ENCODE measurements at places on chromosomes 2 and 18.

DNA sequence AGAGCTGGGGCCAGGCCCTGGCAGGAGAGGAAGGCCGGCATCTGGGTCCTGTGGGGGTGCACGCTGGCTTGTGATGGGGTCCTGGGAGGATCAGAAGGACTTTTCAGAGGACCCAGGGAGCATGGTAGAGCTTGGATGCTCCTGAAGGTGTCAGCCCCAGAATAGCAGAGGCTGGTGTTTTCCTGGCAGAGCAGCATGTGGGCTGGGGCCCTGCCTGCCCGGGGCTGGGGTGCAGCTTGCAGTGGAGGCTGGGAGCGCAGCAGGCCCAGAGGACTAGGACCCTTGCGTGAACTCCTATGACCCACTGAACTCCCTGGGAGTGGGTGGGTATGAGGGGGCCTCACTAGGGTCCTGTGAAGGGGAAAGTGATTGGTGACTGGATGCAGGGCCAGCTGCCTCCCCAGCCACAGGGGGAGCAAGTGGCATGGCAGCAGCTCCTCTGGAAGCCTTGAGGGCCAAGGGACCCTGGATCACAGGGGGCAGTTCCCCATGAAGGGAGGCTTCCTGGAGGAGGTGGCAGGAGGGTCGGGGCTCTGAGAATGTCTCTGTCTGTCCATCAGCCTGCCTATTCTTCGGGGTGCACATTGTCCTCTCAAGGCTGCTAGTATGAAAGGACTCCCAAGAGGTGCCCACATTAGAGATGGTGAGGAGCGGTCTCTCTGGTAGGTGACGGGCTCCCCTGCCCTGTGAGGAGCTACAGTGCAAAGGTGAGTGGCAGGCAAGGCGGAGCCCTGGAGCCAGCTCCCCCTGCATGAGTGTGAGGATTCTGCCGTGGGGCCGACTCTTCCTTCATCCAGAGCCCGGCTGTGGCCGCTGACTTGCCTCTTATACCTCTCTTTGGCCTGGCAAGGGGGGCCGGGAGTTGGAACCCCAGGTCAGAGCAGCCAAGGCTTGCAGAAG is 249.0 kb downstream of the DYSF start:
- no peak for DNase-seq

DNA sequence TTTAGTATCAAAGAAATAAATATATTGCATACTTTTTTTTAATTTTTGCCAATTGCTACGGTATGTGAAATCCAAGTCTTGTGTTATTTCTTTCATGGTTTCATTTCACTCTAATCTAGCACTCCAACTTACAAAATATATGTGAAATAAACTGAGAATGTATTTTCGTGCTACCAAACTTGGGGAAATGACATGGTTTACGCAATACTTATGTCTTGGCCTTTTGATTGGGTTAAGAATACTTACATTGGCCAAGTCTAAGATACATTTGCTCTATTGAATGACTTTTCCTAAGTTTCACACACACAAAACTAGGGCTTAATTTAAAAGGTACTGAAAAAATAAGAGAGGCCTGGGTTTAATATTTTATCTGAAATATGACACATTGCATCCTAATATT is 80.5 kb downstream of the VRK2 start:
- DNase-seq = no peak

DNA sequence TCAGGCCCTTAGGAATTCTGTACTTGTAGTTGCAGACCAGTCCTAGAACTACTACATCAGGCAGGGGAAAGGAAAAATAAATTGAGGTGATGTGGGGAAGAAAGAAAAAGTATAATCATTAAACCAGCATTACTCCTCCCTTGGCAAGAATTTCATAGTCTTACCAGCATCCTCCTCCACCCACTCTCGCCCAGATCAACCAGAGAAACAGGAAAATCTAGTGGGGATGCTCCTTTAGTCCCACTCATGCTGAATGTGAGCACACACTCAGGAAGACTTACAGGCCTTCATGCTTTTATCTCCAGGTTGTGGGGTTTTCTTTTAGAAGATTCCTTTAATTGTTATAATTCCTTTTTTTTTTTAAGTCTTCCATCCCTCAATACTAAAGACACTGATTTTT is 129.3 kb upstream of the CCDC150 start:
- DNase-seq = no peak

DNA sequence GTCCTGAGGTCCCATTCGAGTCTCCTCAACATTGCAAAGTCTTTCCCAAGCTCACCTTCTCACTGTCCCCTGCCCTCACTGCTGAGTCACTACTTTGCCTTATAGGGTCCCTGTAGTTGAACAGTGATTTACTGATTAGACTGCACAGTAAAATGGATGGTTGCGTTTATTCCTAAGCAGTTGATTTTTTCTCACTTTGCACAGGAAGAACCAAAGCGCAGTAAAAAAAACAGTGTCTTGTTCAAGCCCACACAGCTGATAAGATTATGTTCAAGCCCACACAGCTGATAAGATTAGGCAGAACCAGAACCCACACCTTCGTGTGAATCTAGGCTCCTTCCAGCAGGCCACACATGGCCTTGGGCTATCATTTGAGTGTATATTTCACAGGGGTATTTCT is 215.3 kb upstream of the COPS8 start:
- no peak for DNase-seq

DNA sequence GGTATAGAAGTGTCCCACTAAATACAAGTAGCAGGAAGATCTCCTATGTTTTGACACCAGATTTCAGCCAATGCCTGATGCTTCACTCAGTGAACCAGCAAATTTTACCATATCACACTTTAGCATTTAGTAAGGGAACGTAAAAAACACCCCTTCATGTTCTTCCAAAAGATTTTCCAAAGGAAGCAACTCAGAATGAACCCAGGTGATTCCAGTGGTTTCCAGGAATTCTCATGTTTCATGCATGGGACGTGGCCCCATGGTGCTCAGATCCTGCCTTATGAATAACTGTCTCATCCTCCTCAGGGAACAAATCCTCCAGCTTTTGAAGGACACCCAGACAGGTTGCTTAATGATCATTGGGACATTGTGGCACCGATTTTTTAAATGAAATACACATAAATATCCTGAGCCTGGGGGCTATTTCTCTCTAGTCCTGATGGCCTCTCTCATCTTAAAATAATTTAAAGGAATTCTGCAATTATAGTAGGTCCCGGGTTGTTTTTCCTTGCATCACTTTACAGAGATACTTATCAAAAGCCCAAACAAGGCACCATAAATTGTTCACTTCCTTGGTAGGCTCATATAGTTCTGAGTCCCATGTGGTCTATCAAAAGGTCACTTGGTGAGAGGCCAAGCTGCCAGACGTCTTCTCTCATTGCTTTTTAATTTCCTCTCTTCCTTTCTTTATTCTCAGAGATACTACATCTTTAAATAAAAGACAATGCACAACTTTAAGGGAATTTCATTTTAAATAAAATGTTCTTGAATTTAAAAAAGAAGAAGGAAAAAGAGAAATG is 261.0 kb downstream of the ZNF516 start:
- DNase-seq = no peak

- no peak for DNase-seq
These were observed 639.1 kb upstream of the SLC39A10 start for GRCh38 chr2:195017890-195018289.

GRCh38 chr18:51712821-51713220 is 515.3 kb upstream of the MEX3C start:
- no peak for DNase-seq

- no peak for DNase-seq
These were observed 214.4 kb upstream of the SLC39A10 start for GRCh38 chr2:195442458-195443175.

DNA sequence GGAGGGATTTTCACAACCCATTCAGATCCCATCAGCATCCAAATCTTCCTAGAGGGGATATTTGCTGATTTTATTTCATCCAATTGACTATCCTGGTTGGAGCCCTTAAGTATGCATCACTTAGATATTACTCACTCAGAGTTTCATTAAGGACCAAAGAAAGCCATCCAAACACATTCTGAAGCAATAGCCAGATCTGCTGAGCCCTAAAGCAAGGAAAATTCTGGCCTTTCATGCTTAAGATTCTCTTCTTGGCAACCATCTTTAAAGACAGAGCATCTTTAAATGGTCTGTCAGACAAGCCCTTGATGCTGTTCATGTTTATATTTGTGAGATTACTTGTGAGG is 40.9 kb upstream of the C1D start:
- DNase-seq = no peak

- no peak for DNase-seq
These were observed 50.4 kb downstream of the GATA6 start for GRCh38 chr18:22219568-22220355.

GRCh38 chr2:109368798-109369197 is 239.8 kb downstream of the SH3RF3 start:
- DNase-seq = no peak

DNA sequence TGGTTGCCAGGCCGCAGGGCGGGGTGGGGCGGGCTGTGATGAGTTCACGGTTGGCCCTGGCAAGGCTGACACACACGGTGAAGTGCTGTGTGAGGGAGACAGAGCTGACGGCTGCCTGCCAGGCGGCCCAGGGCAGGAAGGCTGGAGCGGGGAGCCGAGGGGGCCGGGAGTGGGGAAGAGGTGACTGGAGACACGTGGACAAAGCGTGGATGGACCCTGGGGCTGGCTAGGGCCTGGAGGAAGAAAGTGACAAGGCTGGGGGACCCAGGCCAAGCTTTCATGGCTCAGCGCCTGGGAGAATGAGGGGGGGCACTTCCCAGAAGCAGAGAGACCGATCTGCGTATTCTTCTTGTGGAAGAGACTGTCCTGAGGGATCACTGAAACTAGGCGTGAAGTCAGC is 123.2 kb downstream of the DYSF start:
- no peak for DNase-seq

- no peak for DNase-seq
These were observed 151.2 kb downstream of the ANTXR1 start for GRCh38 chr2:69164061-69164778.

DNA sequence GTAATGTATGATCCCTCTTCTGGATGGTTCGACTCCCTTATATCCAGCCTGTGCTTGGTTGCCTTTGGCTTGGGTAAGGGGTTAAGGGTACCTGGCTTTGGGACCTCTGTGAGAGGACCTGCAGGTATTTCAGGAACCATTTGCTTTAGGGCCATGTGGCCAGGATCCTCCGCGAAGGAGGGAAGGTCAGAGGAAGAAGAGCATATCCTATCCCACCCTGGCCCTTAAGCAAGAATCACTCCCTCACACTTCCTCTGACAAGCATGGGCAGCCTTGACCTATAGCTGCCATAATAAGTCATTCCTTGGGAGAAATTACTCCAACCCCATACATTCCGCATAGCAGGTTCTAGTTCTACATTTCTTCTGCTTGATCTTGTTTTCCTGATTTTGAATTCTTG is 59.1 kb upstream of the TXNDC2 start:
- DNase-seq = no peak
